ENCODE measurements at places on chromosomes 5 and 9.

GRCh38 chr9:108634204-108634603, 221.6 kb downstream of the ACTL7B start:
- no peak for DNase-seq

- DNase-seq = no peak
Observed at GRCh38 chr9:132207839-132208615, 46.2 kb downstream of the NTNG2 start.

GRCh38 chr5:53262348-53262970, 152.9 kb upstream of the MOCS2 start:
- DNase-seq = no peak

GRCh38 chr5:137146402-137146890, 352.7 kb downstream of the SPOCK1 start:
- no peak for DNase-seq

DNA sequence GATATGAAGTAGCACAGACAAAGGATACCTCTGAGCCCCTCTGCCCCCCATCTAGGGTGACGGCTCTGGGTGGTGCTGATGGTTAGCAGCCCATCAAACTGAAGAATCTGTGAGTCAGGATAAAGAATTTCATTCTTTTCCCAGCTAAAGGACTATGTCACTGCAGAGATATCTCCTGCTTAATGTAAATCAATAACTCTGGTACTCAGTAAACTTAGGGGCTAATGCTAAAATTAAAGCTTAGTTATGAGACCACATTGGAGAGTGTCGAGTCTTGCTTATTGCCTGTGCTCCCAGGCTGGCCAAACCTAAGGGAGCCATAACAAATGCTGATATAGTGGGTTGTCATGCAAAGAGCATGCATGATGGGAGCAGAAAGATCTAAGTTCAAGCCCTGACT, 25.6 kb upstream of the ACTBL2 start:
- no peak for DNase-seq

GRCh38 chr5:56849671-56850070, 34.3 kb downstream of the MAP3K1 start:
- no peak for DNase-seq

- no peak for DNase-seq
Observed at GRCh38 chr9:137919649-137920141, 42.1 kb downstream of the CACNA1B start.

- DNase-seq = no peak
Observed at GRCh38 chr5:65620021-65620420, 4.1 kb downstream of the TRIM23 start.

GRCh38 chr9:128341435-128341849, 1.1 kb downstream of the SLC27A4 start:
- peak; percentile 71 for DNase-seq

GRCh38 chr5:89755024-89755423, 654.5 kb downstream of the CETN3 start:
- DNase-seq = no peak

DNA sequence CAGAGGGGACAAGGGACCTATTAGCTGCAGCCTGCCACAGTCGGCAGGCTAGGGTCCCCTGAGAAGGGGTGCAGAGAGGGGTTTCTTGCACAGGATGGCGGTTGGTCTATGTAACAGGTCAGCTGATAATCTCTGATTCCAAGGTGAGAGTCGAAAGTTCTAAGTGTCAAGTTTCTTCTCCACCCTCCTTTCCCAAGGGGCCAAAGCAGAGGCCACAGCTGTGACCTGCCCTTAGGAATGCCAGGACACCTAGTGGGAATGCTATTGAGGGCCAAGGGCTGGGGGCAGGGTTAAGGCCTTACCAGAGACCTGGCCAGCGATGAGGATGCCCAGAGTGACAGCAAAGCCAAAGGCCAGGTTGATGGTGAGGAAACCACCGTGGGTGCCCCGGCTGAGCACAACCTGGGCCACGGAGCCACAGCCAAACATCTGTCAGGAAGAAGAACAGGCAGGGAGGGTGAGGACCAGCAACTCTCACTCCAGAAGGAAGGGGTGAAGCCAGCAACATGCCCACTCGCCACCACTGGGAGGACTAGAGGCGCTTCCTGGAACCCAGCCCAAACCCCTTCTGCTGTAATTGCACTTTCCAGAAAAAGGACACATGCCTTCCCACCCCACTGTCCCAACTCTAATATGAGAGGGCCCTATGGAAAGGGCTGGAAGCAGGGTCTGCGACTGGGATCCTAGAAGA, 3.8 kb downstream of the AQP3 start:
- no peak for DNase-seq

DNA sequence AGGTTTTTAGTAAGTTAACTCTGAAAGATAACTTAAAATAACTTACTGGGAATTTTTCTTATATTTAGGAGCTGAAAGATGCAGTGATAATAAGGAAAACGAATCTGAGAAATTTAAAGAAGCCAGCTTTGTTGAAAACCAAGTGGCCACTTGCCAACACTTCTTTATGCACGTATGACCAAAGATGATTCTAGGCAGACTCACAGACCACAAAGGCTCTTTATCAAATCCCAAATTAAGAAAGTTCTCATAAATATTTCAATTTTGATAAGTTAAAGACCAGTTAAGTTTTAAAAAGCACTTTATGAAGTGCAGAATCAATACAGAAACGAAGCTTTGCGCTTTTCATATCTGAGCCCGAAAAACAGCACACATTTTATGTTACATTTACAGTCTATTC, 1.5 kb downstream of the AFF4 start:
- no peak for DNase-seq

GRCh38 chr5:73031839-73032238, 76.0 kb downstream of the FCHO2 start:
- DNase-seq = no peak

DNA sequence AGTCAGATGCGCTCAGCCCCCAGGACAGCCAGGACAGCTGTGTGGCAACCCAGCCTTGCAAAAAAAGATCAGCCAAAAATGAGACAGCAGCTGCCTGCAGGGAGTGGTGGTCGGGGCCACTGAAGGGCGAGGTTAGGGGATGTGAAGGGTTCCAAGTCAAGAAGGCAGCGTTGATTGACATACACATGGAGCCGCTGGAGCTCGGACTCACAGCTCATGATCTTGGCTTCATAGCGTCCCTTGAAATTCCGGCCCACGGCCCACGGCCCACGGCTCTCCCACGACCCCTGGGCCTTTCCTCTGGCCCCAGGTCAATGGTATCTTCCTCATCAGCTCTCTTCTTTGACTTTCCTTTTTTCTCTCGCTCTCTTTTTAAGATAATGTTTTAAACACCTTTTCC, 390.0 kb upstream of the IRX4 start:
- no peak for DNase-seq

DNA sequence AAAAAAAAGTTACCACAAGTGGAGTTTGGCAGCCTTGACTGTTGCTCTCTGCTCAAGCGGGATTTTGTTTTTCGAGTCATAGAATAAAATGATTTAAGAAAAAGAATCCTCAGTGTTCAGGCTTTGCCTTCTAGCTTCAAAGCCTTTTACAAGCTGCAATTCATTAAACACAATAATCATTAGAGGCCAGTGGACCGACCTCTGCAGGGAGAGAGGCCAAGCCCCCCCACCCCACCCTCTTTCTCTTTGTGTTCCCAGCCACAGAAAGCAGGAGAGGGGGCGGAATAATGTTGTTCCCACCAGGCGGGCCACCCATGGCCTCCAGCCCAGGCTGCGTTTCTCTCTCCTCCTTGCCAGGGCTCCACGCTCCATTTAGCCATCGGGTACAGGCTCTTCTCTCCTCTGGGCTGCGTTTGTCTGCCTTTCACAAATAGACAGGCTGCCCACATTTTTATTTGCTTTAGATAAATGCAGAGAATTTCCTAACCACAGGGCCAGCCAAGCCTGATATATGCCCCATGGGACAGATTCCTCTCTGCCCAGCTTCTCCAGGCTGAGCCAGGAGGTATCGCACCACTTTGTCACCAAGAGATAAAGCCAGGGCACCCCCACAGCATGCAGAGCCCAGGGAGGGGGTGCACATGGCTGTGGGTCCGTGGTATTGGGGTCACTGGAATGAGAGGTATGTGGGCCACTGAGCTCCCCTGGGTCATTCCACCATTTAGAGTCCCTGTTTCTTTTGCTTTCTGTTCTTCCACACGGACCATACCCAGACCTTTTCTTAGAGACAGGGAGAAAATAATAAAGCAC, 318.8 kb downstream of the PIK3R1 start:
- DNase-seq = no peak

DNA sequence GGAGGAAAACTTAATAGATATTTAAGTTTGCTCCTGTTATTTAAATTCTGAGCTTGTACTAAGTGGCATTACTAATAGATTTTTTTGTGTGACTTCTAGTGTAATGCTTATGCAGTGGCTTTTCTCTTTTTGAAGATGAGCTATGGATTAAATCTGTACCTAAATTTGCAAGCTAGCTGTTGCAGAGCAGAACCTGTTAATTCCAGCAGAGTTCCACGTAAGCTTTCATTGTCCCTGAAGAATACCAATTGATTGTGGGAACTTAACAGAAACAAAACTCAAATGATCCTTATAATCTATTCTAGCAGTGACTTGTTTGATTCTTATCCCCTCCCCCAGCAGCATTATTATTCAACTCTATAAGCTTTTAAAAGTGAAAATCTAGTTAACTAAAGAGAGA, 51.7 kb downstream of the MAN2A1 start:
- no peak for DNase-seq

- DNase-seq = no peak
Observed at GRCh38 chr5:131536850-131537448, 98.1 kb downstream of the RAPGEF6 start.

- DNase-seq = no peak
Observed at GRCh38 chr9:116417464-116417863, 263.9 kb downstream of the PAPPA start.

DNA sequence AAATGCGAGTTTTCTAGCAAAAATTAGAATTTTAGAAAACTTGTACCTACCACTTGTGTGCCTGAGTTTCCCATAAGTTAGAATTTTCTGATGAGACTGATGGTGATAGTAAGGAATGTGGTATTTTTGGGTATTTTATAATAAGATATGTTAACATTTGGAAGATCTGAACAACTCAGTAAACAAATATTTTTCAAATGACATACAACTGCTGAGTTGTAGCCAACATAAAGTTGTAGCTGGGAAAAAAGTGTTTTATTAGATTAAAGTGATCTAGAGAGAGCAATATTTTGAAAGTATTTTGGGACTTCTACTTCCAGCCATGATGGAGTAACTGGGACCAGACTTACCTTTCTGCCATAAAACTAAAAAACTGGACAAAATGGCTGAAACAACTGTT, 37.9 kb downstream of the GEMIN5 start:
- no peak for DNase-seq

GRCh38 chr9:129604056-129604765, 16.7 kb downstream of the C9orf50 start:
- DNase-seq = no peak

- no peak for DNase-seq
Observed at GRCh38 chr5:14767735-14768507, 103.4 kb downstream of the OTULIN start.
